ENCODE measurements at places on chromosomes 4 and X. TPM values are rescaled to one million over a fixed set of nuclear protein-coding genes. Genes with fewer than 3 reads are reported as not detected.

GPM6B gene
- not detected for total RNA-seq

CT47B1 gene
- total RNA-seq: not detected

CLCN4 gene
- 0.37 TPM for total RNA-seq

CTAG2 gene
- total RNA-seq: not detected

VCX3B gene
- not detected for total RNA-seq
